ENCODE measurements at places on chromosomes 12 and 14.

DNA sequence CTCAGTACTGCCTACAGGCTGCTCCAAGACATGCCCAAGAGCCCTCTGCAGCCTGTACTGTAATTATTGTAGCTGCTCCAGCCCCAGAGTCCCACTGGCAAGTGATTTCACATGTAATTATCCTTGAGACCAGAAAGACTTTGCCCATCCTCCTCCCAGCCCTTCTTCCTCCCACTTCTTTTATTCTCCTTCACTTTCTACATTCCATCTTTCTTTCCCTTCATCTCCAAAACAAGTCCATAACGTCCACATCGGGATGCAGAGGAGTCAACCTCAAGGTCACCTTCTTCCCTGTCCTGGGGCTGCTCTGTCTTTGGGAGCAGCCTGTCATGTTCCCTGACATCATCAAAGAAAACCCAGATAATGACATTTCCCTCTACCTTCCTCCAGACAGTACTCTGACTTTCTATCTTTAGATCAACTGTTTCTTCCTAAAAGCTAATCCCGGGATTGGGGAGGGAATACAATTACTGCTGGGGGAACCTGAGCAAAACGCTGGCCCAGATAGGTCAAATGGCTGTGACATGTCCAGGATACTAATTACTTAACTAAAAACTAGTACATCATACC lies 39.1 kb downstream of the SLC8A3 start:
- no peak for DNase-seq

DNA sequence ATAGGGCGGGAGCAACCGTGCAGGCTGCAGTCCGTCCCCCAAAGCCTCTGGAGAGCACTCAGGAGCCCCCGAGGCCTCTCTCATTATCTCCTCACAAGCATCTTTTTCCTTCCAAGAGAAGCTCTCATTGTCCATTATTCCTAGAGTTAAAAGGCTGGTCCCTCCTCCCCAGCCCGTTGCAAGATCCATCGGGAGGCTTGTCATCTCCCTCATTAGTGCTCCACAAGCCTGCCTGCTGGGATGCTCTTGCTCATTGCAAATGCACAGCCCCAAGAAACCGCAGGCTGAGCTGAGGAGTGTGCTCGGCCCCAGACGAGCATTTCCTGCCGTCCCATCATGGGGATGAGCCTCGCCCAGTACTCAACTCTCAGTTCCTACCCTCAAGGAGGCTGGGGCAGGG lies 23.3 kb downstream of the NUAK1 start:
- no peak for DNase-seq

DNA sequence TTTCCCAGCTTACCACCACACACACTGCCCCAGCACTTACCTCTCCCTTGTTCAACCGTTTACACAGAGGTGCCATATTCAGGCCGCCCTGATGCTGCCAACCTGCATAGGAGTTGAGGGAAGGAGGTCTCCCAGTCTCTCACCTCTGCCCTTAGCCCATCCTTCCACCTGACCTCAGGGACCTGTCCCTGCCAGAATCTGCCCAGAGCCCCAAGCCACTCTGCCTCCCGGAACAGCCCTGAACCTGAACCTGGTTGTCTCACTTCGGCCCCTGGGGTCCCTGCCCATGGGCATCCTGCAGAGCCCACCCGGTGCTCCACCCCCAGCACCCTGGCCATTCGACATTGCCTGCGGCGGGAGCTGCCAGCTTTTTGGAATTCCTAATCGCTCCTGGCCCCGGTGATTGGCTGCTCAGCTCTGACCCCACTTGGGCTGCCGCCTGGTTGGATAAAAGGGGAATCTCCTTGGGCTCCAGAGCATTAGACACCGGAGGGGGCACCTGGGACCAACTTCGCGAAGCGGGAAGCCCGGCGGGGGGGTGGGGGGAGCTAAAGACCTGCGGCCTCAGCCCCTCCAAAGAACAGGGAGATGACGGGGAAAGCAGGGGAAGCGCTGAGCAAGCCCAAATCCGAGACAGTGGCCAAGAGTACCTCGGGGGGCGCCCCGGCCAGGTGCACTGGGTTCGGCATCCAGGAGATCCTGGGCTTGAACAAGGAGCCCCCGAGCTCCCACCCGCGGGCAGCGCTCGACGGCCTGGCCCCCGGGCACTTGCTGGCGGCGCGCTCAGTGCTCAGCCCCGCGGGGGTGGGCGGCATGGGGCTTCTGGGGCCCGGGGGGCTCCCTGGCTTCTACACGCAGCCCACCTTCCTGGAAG lies at the start of gene VSX2:
VSX2 (plus strand) TSS at position 476 of the 874 bp plus-strand sequence; CDS start at position 589, 113 bp downstream.
- DNase-seq = no peak

- no peak for DNase-seq
These were observed 70.7 kb downstream of the ANO6 start for GRCh38 chr12:45286621-45287020.

DNA sequence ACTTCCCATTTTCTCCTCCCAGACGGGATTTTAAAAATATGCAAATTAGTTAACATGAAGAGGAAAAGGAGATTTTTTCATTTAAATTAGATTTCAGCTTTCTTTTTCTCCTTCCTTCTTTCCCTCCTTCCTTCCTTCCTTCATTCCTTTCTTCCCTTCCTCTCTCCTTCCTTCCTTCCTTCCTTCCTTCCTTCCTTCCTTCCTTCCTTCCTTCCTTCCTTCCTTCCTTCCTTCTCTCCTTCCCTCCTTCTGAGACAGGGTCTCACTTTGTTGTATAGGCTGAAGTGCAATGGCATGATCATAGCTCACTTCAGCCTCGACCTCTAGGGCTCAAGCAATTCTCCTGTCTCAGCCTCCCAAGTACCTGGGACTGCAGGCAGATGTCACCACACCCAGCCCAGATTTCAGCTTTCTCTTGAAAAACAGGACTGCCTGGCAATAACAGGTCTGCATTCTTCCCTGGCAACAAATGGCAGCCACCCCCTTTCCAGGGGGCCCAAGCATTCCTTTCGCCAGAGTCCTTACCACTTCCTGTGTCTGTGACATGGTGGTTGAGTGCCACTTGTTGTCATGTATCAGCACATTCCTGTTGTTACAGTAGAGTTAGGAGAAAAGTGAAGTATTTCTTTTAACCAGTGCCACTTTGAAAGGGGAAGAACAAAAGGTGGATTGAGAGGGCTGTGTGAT lies 119.1 kb downstream of the PTPN11 start:
- DNase-seq = peak; percentile 68

GRCh38 chr14:61662437-61663311 lies 32.6 kb upstream of the HIF1A start:
- peak; percentile 33 for DNase-seq

GRCh38 chr14:91397965-91398591 lies 19.5 kb downstream of the CCDC88C start:
- no peak for DNase-seq

DNA sequence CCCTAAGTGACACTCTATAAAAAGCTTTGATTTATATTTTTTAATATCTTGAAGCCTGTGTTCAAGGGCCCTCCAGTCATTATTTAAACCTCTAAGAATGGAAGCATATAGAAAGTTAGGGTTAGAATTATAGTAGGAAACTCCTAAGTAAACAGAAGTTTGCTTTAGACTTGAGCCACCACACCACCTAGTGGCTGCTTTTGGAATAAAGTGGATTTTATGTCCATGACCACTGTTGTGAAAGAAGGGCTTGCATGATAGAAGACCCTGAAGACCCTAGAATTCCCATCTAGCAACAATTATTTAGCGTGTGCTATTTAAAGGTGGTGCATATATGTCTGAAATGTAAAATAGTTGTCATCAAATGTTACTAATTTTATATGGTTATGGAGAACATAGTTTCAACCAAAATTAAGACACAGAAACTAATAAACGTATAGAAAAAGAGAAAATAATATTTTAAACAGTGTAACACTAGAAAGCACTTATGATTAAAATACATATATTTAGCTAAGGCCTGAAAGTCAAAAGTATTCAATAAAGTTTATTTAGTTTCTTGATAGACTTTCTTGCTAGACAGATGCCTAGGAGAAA lies 21.3 kb downstream of the LRRIQ1 start:
- DNase-seq = no peak

Data from SW 1271 (cell line).